ENCODE measurements at places on chromosomes 1 and 21.

- H3K27ac ChIP-seq, result no peak overlapping the region
- H3K27me3 ChIP-seq, result no peaks in the 10 kb centered on the region
- H3K4me3 ChIP-seq, result no peak overlapping the region
Measured at GRCh38 chr1:104794035-104794434, 1044.3 kb downstream of the AMY1C start.

DNA sequence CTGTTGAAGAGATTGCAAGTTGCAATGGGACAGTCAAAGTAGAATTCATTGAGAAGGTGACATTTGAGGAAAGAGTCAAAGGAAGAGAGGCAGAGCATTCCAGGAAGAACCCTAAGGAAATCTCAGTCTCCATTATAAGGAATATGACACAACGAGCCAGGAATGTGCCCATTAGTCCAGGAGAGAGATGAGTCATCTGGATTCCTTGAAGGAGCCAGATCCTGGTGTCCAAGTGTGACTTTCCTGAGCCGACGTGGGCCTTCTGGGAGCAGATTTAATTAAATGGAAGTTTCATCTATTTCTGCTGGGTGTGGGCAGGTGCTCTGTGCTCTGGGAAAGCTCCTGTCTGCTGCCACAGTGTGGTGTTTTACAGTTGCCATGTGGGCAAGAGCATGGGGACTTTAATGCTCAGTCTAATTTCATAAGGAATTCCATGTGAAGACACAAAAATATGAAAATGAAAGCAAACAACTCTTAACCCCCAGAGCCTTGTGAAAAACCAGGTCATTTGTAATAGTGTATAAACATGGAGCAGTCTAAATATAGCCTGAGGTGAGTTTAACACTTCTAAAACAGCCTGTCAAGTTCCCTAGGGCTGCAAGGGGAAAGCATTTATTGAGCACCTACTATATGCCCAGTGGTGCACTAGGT lies 111.4 kb upstream of the ARTN start:
- H3K4me1 ChIP-seq, result peaks cover 3% of the 10 kb centered on the region
- no peak for DNase-seq
- no peaks in the 10 kb centered on the region for H3K27me3 ChIP-seq
- no peak overlapping the region for H3K27ac ChIP-seq

GRCh38 chr1:163071405-163072255 lies 2.5 kb downstream of the RGS4 start:
- H3K27ac ChIP-seq, result no peak overlapping the region
- H3K27me3 ChIP-seq, result peaks cover 42% of the 10 kb centered on the region
- peak; percentile 19 for DNase-seq
- H3K4me1 ChIP-seq, result no peaks in the 10 kb centered on the region
- no peaks in the 10 kb centered on the region for H3K36me3 ChIP-seq

DNA sequence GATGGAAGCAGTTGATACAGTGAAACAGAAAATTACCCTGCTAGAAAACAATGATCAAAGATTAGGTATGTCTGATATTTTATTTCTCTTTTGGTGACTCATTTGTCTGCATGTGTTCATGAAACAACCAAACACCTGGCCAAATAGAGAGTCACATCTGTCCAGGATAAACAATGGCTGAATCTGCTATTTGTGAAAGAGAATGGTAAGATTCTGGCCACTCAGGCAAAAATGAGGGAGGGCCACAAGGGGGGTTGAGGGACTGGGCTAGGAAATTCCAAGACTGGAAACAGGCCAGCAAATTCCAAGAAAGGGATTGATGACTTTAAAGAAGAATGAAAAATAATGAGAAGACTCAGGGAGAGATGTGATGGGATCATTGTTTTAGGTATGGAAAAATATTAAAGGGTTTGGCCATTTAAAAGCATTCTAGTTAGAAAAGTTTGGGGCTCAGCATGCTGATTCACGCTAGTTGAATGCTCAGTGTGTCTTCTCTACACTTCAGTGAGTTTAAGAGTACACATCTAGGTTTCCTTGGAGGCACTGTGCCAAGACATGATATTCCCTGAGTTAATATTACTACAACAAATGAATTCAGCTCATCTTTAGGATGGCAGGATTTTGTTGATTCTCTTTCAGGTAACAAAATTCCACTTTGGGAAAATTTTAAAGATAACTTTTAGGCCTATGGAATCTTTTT lies 44.9 kb downstream of the TRAF5 start:
- H3K4me1 ChIP-seq, result peaks cover 14% of the 10 kb centered on the region
- no peak overlapping the region for H3K4me3 ChIP-seq
- no peak overlapping the region for H3K27ac ChIP-seq

DNA sequence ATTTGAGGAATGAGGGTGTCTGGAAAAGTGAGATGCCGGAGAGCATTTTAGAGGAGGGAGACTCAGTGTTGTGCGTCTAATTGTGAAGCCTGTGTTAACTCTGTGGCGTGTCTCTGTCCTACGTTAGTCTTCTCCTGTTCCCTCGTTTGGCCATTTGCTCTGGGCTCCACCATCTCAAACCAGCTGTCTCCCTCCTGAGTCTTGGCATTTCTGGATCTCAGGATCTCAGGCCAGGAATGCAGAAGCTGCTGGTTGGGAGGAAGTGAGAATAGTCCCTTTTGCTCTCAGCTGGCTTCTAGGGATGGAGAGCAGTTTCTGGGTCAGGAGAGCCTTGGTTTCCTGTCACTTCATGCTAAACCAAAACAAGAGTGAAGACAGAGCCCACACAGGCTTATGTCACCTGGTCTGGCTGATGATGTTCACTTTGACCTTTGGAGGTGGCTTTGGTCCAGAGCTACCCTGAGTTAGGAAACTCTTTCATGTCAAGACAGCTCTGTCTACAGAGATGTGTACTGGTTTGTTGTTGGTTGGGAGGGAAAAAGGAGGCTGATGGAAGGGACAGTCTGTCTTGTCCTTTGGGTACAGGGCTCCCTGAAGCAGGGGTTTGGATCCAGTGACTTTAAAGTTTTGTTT lies 859 bp downstream of the NFASC start:
- H3K27ac ChIP-seq, result no peak overlapping the region
- no peak overlapping the region for H3K4me3 ChIP-seq
- peaks cover 2% of the 10 kb centered on the region for H3K27me3 ChIP-seq

GRCh38 chr21:14720237-14720636 lies 174.1 kb upstream of the SAMSN1 start:
- no peak overlapping the region for H3K4me3 ChIP-seq
- H3K27me3 ChIP-seq, result no peaks in the 10 kb centered on the region
- no peak overlapping the region for H3K27ac ChIP-seq
- DNase-seq, result no peak
- H3K36me3 ChIP-seq, result peaks cover 3% of the 10 kb centered on the region

DNA sequence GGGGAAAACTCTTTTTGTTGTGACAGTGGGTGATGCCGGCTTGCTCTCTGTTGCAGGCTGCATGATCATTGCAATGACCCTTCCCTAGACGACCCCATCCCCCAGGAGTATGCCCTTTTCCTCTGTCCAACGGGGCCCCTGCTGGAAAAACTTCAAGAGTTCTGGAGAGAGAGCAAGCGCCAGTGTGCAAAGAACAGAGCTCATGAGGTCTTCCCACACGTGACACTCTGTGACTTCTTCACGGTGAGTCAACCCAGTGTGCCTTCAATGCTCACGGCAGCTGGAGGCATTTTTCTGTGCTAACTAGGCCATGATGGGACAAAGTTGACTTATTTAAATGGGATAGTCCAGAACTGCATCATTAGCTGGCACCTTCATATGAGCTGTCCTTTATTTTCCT lies 5.7 kb downstream of the UBASH3A start:
- H3K4me3 ChIP-seq, result no peak overlapping the region
- peaks cover 33% of the 10 kb centered on the region for H3K4me1 ChIP-seq
- DNase-seq, result no peak
- no peak overlapping the region for H3K27ac ChIP-seq

DNA sequence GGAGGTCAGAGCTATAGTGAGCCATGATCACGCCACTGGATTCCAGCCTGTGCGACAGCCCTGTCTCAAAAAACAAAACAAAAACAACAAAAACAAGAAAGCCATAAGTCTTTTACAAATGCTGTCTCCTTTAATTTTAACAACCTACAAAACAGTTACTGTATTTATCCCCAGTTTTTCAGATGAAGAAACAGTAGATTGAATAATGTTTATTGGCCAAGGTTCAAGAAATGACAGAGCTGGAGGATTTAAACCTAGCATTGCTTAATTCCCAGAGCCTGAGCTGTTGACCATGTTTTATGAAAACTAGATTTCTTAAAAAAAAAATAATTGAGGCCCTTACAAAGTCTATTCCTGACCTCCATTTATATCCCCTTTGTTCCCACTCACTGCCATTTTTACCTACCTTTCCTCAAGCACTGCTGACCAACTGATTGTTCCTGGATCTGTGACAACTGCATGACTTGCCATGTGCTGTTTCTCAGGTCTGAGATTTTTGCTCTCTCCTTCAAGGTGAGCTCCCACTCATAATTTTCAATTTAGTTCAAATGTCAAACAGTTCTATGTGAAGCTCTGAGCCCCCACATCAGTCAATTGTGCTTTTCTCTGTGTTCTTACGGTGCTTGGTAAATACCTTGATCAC lies 140.8 kb downstream of the CHRM3 start:
- no peaks in the 10 kb centered on the region for H3K27me3 ChIP-seq
- no peak overlapping the region for H3K4me3 ChIP-seq
- no peak for DNase-seq
- H3K27ac ChIP-seq, result no peak overlapping the region
- H3K36me3 ChIP-seq, result no peaks in the 10 kb centered on the region

GRCh38 chr21:45004481-45005247 lies 64.8 kb downstream of the SLX9 start:
- no peak for DNase-seq
- H3K4me1 ChIP-seq, result no peaks in the 10 kb centered on the region
- no peaks in the 10 kb centered on the region for H3K36me3 ChIP-seq

DNA sequence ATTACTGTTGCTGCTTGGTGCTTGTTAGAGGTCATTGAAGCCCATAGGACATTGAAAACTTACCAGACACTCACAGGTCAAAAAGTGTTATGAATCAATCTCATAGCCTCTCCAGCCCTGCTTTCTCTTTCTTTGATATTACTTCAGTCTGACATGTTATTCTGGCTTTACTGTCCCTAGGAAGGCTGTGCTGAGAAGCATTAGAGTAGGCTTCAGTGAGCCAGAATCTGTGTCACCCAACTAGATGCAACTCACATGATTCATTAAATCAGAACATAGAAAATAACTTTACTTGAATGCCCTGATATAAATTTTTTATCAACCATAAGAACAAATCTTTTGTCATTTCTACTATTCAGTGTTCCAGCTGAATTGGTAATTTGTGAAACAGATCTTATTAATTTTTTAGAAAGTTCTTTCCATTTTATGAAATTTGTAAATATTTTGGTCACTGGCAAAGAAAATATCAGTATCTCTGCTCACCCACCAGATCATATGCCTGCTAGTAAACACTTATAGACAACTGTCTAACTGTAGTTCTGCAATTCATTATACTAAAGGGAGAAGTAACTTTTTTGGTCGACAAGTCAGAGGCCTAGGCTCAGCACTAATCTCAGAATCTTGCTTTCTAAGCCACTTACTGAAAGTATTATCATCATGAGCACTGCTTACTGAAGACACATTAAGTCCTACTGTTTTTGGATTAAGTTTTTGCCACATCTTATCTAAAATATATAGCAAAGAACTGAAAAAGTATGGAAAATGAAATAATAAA lies 48.2 kb downstream of the RPAP2 start:
- peaks cover 40% of the 10 kb centered on the region for H3K36me3 ChIP-seq
- no peaks in the 10 kb centered on the region for H3K27me3 ChIP-seq
- H3K4me1 ChIP-seq, result peaks cover 11% of the 10 kb centered on the region
- no peak for DNase-seq
- no peak overlapping the region for H3K27ac ChIP-seq

- H3K4me1 ChIP-seq, result peaks cover 12% of the 10 kb centered on the region
- DNase-seq, result no peak
- no peak overlapping the region for H3K27ac ChIP-seq
- H3K36me3 ChIP-seq, result peaks cover 18% of the 10 kb centered on the region
- H3K4me3 ChIP-seq, result no peak overlapping the region
Measured at GRCh38 chr1:54047384-54048305, 5.4 kb downstream of the TMEM59 start.

- H3K27ac ChIP-seq, result no peak overlapping the region
- DNase-seq, result no peak
- no peaks in the 10 kb centered on the region for H3K27me3 ChIP-seq
- no peaks in the 10 kb centered on the region for H3K4me1 ChIP-seq
Measured at GRCh38 chr1:231219422-231220401, 21.3 kb upstream of the GNPAT start.

- DNase-seq, result no peak
- H3K4me3 ChIP-seq, result no peak overlapping the region
- H3K27ac ChIP-seq, result no peak overlapping the region
- no peaks in the 10 kb centered on the region for H3K27me3 ChIP-seq
- no peaks in the 10 kb centered on the region for H3K4me1 ChIP-seq
- no peaks in the 10 kb centered on the region for H3K36me3 ChIP-seq
Measured at GRCh38 chr1:51526248-51526647, 7.2 kb upstream of the EPS15 start.

- DNase-seq, result no peak
- H3K27ac ChIP-seq, result no peak overlapping the region
- no peaks in the 10 kb centered on the region for H3K27me3 ChIP-seq
- no peaks in the 10 kb centered on the region for H3K4me1 ChIP-seq
- no peak overlapping the region for H3K4me3 ChIP-seq
Measured at GRCh38 chr1:63545780-63546179, 22.5 kb downstream of the EFCAB7 start.

GRCh38 chr1:186813420-186813819 lies 15.3 kb upstream of the PLA2G4A start:
- no peak overlapping the region for H3K27ac ChIP-seq
- DNase-seq, result no peak
- H3K36me3 ChIP-seq, result no peaks in the 10 kb centered on the region
- peaks cover 12% of the 10 kb centered on the region for H3K27me3 ChIP-seq
- no peak overlapping the region for H3K4me3 ChIP-seq
- H3K4me1 ChIP-seq, result peaks cover 3% of the 10 kb centered on the region

GRCh38 chr21:31218830-31219608 lies 125.0 kb downstream of the TIAM1 start:
- no peaks in the 10 kb centered on the region for H3K27me3 ChIP-seq
- H3K4me1 ChIP-seq, result peaks cover 4% of the 10 kb centered on the region
- no peaks in the 10 kb centered on the region for H3K36me3 ChIP-seq
- no peak overlapping the region for H3K27ac ChIP-seq
- H3K4me3 ChIP-seq, result no peak overlapping the region
- DNase-seq, result no peak

DNA sequence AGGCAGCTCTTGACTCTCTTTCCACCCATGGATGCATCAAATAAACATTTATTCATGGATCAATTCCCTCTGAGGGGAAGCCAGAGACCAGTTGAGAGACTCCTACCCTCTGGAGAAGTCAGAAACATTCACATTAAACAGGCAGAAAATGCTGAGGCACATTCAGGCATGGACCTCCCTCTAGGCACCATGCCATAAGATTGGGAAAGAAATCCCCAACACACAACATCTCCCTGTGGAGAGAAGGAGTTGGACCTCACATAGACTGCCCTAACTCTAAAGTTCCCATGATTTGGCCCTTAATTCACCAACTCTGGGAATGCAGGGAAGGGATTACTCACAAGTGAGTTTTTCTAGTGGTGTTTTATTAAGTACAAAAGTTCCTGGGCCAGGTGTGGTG lies 415.3 kb upstream of the C1orf87 start:
- no peaks in the 10 kb centered on the region for H3K4me1 ChIP-seq
- no peak for DNase-seq
- no peaks in the 10 kb centered on the region for H3K27me3 ChIP-seq
- H3K36me3 ChIP-seq, result no peaks in the 10 kb centered on the region
- H3K27ac ChIP-seq, result no peak overlapping the region
- no peak overlapping the region for H3K4me3 ChIP-seq

Measured in T-helper 2 cell treated with Interferon-gamma antibody and Interleukin-4, amounts not matched to agents 5 μg/mL and 100 μg/mL, for 36 hours (primary cell).